ENCODE measurements at places on chromosomes 16 and 17.

DNA sequence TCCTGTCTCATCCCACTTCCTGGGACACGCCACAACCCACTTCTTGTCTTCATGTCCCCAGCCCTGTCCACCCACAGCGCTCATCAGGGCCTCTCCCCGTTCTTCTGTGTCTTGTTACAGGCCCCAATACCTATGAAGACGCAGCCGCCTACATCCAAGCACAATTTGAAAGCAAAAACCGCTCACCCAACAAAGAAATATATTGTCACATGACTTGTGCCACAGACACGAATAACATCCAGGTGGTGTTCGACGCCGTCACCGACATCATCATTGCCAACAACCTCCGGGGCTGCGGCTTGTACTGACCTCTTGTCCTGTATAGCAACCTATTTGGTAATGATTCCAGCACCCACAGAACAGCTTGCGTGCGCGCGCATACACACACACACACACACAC lies 70.6 kb downstream of the AMFR start:
- DNase-seq: no peak

DNA sequence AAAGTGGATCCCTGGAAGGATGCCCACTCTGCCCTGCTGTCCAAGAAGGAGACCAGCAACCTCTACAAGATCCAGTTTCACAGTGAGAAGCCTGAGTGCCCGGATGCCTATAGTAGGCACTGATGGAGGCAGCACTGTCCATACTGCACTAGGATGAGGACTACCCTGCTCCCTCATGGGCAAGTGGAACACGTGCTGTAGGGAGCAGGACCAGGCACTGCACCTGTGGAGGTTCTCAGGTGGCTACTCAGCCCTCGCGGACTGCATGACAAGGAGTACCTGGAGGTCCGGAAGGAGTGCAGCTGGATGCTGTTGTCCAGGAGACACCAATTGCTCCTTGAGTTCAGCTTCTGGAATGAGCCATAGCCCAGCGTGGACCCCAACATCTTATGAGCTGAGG lies 146.1 kb upstream of the NLRP1 start:
- no peak for DNase-seq

DNA sequence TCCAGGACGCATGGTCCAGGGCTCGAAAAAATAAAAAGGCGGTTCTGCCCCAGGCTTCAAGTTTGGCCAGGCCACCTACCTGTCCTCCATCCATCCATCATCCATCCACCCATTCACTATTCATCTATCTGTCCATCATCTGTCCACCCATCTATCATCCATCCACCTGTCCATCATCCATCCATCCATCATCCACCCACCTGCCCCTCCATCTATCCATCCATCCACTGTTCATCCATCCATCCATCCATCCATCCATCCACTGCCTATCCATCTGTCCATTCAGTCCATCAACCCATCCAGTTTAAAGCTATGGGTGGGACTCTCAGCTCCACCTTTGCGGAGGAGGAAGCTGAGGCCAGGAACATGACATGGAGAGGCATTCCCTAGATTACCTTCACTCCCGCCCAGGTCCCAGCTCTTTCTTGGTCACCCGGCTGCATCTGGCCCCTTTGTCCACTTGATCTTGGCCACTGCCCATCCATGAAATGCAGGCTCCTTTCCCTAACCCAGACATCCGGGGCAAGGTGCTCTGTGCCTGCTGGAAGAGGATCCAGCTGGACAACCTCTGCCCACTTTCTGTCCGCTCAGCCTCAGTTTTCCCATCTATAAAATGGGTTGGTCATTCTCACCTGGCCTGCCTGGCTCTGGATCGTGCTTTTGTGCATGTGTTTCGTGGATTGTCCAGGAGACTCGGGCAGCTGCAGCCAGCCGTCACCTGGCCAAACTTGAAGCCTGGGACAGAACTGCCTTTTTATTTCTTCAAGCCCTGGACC lies 236.0 kb upstream of the CIBAR2 start:
- DNase-seq: no peak

GRCh38 chr17:82693168-82693867 lies 5.2 kb downstream of the RAB40B start:
- no peak for DNase-seq

DNA sequence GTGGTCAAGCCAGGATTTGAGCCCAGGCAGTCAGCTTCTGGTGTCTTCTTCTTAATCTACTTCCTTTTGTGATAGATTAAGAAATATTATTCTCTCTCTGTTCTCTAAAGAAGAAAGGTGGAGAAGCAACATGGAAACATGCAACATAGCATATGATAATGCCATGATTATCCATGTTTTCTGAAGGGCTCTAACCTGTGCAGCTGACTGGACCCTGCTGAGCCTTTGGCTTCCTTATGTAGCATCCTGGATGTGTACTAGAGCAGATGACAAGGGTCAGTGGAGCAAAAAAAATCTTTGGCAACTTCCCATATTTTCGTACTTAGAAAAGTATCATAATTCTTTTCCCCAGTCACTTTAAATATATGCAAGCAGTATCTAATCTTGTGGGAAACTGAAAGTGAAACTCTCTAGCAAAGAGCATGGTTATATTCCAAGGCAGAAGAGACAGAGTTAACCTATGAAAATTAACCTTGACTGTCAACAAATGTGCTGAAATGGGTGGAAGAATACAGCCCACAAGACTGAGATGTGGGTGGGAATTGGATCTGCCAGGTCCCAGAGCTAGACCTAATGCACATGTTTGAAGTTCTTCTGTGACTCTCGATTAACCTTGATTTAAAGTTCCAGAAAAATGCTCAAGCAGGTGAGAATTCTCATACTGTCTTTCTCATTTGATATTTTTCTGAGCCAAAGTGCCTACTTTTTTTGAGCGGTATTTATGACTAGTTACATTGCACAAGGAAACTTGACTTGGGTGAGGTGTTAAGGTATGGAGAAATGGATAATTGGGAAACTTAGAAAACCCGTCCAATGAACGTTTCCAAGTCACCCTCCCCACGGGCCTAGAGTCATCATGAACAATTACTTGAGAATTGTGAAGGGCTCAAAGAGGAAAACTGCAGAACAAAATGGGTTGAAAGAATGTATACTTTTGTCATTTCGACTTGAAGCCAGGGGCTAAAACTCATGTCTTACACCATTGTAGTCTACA lies 248.6 kb downstream of the FTO start:
- DNase-seq: peak; percentile 62

- no peak for DNase-seq
Observed at GRCh38 chr16:57608462-57609113, 19.8 kb upstream of the ADGRG1 start.
